ENCODE measurements at places on chromosomes 3 and 15.

DNA sequence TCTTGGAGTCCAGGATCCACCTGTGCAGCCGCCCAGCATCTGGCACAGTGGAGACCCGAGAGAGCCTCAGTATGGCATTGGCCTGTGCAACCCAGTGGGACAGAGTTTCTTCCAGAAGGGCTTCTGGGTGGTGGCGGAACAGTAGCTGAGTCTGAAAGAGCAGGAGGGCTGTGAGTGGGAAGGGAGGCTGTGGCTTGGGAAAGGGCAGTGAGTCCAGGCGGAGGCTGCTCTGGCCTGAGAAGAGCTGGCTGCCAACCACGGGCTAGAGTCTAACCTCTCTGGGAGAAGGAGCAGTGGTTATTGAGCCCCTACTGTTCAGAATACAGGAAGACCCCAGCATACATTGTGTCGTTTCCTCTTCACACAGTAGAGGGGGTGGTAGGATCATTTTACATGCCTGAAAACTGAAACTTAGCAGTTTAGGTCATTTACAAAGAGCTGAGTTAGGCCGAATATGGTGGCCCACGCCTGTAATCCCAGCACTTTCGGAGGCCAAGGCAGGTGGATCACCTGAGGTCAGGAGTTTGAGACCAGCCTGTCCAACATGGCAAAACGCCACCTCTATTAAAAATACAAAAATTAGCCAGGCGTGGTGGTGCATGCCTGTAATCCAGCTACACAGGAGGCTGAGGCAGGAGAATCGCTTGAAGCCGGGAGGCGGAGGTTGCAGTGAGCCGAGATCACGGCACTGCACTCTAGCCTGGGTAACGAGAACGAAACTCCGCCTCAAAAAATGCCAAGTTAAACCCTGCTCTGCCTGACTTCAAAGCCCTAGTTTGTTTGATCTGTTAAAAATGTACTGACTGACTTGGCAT, 3.2 kb downstream of the AEN start:
- no peak for DNase-seq

GRCh38 chr15:42166225-42166940, 9.9 kb upstream of the PLA2G4F start:
- DNase-seq, result no peak

GRCh38 chr15:99424131-99424571, 141.6 kb upstream of the MEF2A start:
- DNase-seq, result no peak

- DNase-seq, result no peak
Observed at GRCh38 chr3:64072126-64072525, 48.8 kb upstream of the PSMD6 start.

DNA sequence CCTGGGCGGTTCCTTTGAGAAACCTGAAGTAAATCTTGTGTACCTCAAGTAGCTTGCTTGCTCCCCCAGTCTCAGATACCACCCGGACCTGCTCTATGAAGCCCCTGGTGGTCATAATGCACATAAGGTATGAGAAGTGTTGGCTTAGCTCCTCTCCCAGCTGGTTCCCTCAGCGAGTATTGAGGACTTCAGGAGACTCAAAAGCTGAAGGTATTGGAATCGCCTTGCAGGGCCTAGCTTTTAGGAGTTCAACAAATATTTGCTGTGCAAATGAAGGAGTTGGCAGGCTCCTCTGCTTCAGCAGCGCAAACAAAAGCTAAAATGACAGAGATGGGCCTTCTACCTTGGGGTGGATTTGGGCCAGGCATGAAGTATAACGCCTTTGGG, 1.7 kb downstream of the CMTM8 start:
- DNase-seq, result no peak

DNA sequence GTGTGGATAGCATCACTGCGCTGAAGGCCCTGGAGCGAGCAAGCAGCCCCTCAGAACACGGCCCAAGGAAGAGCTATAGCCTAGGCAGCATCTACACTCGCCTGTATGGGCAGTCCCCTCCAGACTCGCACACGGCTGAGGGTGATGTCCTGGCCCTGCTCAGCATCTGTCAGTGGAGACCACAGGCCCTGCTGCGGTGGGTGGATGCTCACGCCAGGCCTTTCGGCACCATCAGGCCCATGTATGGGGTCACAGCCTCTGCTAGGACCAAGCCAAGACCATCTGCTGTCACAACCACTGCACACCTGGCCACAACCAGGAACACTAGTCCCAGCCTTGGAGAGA, 20.5 kb downstream of the ATRIP start:
- no peak for DNase-seq

GRCh38 chr3:64541803-64542202, 146.0 kb downstream of the ADAMTS9 start:
- no peak for DNase-seq

DNA sequence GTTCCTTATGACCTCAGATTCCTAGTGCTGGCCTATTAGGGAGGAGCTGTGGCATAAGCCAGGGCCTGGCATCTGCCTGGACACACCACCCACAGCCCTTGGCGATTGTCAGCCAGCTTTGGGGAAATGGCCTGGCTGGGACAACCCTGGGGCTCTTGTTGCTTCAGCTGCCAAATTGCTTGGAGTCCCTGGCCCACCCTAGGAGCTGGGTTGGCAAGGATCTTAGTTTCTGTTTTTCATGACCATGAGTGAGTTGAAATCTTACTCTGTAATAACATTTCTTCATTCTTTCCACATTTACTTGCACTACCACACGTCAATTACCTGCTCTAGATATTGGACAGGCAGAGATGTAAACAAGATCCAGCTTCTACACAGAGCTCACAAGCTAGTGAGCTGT, 1.9 kb upstream of the MYZAP start:
- DNase-seq, result no peak

DNA sequence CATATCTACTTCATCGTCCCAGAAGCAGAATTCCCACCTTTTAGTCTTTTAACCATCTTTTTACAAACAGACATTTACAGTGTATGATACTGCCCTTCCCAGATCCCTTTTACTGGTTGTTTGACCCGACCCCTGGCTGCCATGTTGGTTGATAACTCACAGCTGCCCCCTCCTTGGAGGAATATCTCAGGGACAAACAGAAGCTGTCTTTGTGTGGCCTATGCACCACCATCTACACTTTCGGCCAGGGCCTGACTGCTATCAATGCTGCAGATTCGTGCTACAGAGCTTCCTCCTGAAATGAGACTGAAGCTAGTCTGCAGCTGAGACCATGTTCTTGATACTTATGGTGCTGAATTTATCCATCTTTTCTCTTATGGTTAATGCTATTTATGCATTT, 6.6 kb upstream of the POLQ start:
- no peak for DNase-seq

- no peak for DNase-seq
Observed at GRCh38 chr3:190585805-190586630, 72.1 kb downstream of the IL1RAP start.

GRCh38 chr3:146269271-146269670, 18.4 kb upstream of the PLSCR4 start:
- DNase-seq, result no peak

- no peak for DNase-seq
Observed at GRCh38 chr3:130227540-130227939, 117.9 kb upstream of the COL6A5 start.

Data from NCI-H187 (cell line).